HS-27A (cell line): ENCODE measurements at places on chromosomes 2 and 18.
A peak's percentile ranks its signal among the peaks of the same experiment; 100 is the strongest.

DNA sequence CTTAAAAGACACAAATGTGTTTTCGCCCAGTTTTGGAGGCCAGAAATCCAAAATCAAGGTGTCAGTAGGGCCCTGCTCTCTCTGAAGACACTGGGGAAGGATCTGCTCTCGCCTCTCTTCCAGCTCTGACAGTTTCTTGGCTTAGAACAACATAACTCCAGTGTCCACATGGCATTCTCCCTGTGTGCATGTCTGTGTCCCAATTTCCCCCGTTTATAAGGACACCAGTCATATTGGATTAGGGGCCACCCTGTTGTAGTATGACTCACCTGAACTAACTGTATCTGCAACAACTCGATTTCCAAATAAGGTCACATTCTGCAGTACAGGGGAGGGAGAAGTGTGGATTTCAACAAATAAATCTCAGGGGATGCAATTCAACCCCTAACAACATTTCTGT, 263.2 kb downstream of the SS18 start:
- no peak for DNase-seq

- DNase-seq, result no peak
Observed at GRCh38 chr2:111185361-111186022, 64.8 kb downstream of the BCL2L11 start.

- no peak for DNase-seq
Observed at GRCh38 chr2:85398426-85399182, 11.6 kb downstream of the CAPG start.

GRCh38 chr2:70939001-70939838, 3.5 kb downstream of the ATP6V1B1 start:
- DNase-seq, result no peak

- DNase-seq, result no peak
Observed at GRCh38 chr2:218981881-218982585, 3.0 kb downstream of the FEV start.

- DNase-seq, result no peak
Observed at GRCh38 chr2:201172279-201172678, 10.7 kb upstream of the CASP10 start.

DNA sequence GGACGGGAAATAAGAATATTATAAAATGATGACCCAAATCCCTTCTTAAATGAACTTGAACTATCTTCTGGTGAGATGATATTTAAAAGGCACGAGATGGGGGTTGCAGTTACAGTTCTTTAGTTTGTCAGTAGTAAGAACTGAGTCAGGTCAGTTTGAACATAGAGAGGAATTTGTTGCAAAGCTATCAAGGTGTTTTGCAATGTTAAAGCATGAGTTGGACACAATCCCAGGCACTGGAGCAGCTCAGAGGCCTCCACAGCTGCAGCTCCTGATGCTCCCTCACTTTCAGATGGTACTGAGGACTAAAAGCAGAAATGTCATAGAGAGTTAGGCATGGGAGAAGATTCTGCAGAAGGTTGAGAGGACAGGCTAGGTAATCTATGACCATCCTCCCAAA, 236.0 kb downstream of the BCL2 start:
- DNase-seq, result no peak

DNA sequence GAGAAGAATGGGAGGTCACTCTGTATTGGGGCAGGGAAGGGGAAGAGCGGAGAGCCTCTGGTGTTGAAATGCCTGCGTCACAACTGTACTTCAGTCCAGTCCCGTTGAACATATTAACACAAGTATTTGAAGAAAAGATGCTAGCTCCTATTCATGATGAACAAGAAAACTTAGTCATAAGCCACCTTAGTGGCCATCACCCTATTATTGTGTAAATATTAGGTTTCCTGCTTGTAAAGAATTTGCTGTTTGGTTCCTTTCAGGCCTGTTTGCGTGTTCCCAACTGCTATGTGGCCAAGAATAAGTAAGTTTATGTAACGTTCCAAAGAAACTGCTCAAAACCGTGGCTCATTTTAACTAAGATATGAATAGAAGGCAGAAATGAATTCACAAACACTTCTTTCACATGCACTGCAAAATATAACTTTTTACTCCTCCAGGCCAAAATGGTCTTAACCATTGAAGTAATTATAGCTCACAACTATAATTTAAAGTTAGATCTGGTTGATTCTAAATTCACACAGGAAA, 204.3 kb downstream of the ZNF385B start:
- DNase-seq, result no peak

DNA sequence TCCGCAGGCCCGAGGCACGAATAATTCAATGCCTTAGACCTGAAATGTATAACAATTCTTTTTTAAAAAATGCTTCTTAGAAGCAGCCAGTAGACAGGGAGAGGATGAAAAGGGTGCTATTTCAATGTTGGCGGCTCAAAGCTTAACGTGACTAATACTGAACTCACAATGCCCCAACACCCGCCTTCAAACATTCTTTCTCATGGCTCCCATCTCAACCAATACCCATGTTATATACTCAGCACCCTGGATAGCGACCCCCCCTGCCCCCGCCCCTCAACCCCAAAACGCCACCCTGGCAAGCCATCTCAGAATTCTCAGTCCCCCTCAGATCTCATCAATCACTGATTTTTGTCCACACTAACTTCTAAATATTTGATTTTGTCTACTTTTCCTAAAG, 4.4 kb downstream of the FBXO41 start:
- no peak for DNase-seq

DNA sequence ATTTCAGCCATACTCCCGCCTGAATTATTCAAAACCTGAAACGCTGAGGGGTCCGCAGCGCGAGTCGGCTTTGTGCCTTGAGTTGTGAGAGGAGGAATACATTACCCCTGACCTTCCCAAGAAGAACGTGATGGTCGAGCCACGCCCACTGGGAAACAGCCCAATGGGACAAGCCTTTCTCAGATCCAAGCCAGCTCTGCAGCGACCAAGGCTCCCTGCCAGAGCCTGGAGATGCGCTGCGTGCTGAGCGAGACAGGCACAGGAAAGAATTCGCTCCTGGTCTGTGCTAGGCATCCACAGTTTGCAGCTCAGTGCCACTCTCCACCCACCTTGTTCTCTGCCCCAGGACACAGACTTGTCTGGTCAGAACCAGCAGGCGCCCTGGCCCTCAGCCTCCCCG, 74.1 kb upstream of the GLI2 start:
- no peak for DNase-seq

DNA sequence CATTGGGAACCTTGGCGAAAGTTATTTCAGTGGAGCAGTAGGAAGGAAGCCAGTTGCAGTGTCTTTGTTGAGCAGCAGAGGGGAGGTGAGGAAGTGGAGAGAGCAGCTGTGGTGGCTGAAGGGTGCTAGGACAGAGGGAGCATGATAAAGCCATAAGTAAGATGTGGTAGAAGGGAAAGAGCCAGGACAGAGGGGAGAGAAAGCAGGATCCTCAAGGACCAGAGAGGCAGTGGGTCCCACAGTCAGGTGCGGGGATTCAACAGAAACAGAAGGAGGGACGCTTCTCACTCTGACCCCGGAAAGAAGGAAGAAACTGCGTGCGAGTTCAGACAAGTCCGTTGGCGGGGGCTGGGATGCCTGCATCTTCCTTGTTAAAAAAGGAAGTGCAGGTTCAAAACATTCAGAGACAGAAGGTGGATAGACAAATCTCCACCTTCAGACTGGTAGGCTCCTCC, at the start of gene CXCR2:
Gene CXCR2, plus strand, starts transcription at position 403 of the 455 bp plus-strand sequence. CDS start 8,774 bp downstream, outside the sequence.
- no peak for DNase-seq

- no peak for DNase-seq
Observed at GRCh38 chr2:157725846-157726245, 97.2 kb upstream of the ACVR1C start.

DNA sequence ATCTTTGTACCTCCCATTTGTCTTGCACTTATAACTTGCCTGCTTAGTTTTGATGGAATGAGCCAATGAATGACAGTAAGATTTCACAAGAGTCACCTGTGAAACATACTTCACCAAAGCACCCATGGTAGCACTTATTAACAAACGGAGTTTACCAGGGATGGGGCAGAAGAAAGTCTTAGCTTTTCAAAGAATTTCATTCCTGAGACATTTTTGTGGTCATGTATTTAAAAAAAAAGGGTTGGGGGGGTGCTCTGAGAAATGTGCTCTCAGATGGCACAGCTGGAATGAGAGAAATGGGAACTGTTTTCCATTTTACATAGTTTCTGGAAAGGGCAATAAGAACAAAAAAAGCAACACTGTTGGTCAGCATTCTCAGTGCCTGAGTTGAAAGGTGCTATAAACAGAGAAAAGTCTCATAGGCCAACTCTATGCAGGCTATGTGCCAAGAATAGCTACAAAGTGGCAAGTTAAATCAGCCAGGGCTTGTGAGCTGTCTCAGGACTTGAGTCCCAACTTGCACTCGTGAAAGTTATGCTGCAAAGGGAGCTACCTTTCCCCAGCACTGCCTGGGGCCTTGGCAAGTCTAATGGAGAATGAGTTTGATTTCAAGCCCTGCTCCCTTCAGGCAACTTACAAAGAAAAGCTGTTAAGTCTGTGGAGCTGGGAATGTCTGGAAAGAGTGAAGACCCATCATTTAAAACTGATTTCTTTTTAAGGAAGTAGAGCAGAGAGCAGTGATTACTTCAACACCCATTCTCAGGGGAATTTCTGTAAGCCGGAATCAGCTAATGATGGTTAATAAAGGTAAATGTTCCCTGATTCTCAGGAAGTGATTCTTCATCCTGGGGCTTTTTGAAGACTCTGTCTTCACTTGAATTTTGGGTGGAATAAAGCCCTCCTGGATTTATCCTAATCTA, 170.6 kb downstream of the SLC8A1 start:
- DNase-seq, result peak; percentile 49
